Brain (organoid and tissue), 16 donors: ENCODE measurements at places on chromosomes 6 and 20.

GRCh38 chr6:84645000-84645399, 119.4 kb downstream of the TBX18 start:
- no peak for DNase-seq

- peak; percentile 56 for DNase-seq
These were observed 13.8 kb downstream of the SYNGAP1 start for GRCh38 chr6:33433544-33434191.

GRCh38 chr6:106085984-106086813, at the start of gene PRDM1:
PRDM1 (plus strand) TSS chr6:106086336; CDS start chr6:106086554, 218 bp downstream.
- peak; percentile 65 for DNase-seq

- DNase-seq = no peak
These were observed 114.6 kb upstream of the HTR1E start for GRCh38 chr6:86822747-86823146.

- DNase-seq = no peak
These were observed 245.9 kb downstream of the CD109 start for GRCh38 chr6:73941892-73942291.

- no peak for DNase-seq
These were observed 316.3 kb downstream of the SLC35F1 start for GRCh38 chr6:118223316-118223715.

DNA sequence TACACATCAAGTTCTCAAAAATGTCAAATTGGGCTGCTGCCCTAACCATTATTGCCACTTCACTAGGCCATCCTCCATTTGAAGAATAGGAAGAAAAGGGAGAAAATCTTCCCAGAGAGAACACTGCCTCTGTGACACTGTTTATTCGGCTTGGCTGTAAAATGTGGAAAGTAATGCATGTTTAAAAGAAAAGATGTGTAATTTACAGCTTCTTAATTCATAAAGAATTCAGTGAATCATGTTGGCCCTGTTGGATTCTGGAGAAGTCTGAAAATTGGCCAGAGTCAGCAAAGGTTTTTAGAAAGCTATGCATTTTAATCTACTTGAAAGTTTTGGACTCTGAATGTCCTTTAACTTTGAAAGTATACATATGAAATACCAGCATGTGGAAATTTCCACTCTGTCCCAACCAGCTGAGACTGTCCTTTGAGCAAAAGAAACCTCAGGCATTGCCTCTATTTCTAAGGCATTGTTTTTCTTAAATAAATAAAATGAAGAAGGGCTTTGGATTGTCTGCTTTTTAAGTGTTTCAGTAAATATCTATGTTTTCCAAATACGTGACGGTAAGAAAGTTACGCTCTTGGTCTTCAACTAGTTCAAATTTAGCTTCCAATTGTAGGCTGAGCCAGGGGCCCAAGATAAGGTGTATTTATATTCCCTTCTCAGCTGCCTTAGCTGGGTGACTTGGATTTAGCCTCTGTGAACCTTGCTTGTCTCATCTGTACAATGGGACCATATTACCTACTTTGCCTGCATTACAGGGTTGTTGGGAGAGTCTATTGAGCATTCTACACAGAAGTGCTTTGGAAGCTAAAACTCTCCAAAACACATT, 222.2 kb downstream of the UST start:
- DNase-seq = no peak

- no peak for DNase-seq
These were observed 7.3 kb downstream of the AIG1 start for GRCh38 chr6:143068001-143068400.

GRCh38 chr6:132812255-132812732, 2.1 kb upstream of the RPS12 start:
- DNase-seq = peak; percentile 38

DNA sequence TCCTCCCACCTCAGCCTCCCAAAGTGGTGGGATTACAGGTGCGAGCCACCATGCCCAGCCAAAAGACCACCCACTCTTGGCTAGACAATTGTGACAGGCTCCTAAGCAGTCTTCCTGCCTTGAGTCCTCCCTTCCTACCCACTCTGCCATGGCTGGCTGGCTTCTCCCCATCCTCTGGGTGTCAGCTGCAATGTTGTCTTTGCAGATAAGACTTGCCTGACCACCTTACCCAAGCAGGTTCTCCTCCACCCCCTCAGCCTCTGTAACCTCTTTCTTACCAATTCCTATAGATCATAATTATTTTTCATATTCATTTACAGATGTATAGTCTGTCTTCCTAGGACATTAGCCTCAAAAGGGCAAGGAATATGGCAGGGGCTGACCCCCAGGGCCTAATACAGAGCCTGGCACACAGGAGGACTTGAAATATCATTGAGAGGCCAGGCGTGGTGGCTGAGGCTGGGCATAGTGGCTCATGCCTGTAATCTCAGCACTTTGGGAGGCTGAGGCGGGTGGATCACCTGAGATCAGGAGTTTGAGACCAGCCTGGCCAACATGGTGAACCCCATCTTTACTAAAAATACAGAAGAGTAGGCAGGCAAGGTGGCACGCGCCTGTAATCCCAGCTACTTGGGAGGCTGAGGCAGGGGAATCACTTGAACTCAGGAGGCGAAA, 28.7 kb upstream of the SPAG4 start:
- no peak for DNase-seq

DNA sequence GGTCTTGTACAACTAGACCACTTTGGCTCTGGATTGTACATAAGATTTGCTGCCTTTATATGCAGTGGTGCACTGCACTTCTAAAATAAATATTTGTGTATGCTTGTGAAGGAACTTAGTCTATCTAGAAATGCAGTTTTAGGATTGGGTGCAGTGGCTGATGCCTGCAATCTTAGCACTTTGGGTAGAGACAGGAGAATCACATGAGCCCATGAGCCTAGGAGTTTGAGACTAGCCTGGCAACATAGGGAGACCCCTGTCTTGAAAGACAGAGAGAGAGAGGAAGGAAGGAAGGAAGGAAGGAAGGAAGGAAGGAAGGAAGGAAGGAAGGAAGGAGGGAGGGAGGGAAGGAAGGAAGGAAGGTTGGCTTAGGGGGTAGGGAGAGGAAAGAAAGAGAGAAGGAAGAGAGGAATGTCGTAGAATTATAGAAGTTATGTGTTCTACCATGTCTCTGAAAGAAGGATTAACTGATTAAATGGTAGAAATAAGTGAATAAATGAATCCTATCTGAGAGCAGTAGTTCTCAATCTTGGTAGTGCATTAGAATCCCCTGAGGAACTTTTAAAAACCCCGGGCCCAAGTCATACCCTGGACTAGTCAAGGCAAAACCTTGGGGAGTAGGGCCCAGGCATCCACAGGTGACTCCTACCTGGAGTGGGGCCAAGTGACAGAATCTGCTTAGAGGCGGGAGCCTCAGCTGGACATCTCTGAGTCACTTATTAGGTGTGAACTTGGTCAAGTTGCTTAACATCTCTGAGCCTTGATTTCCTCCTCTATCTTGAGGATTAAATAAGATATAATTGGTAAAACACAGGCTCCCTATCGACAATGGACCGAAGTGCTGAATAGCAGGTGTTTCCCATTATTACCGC, 130.3 kb downstream of the ZNF217 start:
- DNase-seq = no peak

GRCh38 chr6:3108746-3109414, 9.6 kb upstream of the BPHL start:
- no peak for DNase-seq

DNA sequence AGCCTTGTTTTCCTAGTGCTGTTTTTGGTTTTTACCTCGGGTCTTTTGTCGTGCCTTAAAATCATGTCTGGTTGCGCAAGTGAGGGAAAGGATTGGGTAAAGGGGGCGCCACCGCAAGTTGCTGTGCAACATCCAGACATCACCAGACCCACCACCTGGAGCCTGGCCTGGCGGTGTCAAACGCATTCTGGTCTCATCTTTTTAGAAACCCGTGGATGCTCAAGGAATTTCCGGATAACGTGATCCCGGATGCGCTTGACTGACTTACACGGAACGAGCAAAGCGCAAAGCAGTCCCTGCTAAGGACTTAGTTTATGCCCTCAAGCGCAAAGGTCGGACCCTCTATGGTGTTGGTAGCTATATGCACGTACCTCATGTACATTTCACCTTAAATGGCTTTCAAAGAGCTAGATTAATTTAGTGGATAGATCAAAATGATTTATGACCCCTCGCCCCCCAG, 105.2 kb downstream of the OR2B2 start:
- DNase-seq = peak; percentile 63

DNA sequence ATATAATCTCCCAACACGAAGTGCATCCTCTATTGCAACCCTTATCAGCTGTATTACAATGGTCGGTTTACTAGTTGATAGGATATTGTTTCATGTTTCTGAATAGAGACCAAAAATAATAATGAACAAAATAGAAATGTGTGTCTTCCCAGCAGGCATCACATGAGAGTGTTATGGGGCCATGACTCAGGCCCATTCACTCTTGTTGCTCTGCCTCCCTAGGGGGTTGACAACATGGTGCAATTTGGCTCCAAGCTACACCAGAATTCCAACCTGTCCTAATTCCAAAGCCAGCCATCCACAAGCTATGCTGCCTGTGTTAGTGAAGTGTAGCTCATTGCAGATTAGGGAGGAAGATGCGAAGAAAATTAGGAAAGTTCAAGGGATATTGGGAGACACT, 13.1 kb upstream of the SAYSD1 start:
- no peak for DNase-seq

GRCh38 chr6:146876271-146877151, 277.7 kb downstream of the ADGB start:
- DNase-seq = no peak

- peak; percentile 28 for DNase-seq
These were observed 294.2 kb downstream of the FOXC1 start for GRCh38 chr6:1903780-1904465.

GRCh38 chr6:210104-210456, 82.2 kb upstream of the DUSP22 start:
- no peak for DNase-seq

GRCh38 chr20:23595941-23596340, 9.8 kb downstream of the CST9 start:
- no peak for DNase-seq

DNA sequence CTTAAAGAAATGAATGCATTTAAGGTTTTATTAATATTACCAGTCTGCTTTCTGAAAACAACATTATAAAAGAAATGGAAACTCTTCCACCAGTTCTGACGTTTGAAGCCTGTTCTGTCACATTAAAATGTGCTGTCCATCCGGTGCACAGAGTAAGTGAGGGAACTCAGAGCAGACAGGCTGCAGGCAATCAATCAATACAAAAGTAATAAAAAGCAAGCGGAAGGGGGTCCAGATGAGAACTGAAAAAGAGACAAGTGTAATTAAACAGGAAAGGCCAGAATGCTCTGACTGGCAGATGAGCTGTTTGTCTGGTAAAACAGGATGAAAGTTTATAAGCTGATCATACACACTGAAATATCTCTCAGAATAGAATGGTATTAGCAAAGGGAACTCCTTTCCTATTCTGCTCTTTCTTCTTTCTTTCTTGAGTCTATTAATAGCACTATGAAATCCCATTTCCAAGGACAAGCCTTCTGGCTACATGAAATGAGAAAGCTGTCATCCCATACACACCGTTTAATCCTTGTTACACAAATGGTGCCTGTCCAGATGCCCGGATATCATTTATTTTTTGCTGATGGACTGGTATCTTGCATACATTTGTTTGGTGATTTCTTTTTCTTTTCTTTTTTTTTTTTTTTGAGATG, 94.3 kb downstream of the RAMACL start:
- peak; percentile 52 for DNase-seq

- no peak for DNase-seq
These were observed 20.5 kb upstream of the PYGB start for GRCh38 chr20:25227317-25227831.

DNA sequence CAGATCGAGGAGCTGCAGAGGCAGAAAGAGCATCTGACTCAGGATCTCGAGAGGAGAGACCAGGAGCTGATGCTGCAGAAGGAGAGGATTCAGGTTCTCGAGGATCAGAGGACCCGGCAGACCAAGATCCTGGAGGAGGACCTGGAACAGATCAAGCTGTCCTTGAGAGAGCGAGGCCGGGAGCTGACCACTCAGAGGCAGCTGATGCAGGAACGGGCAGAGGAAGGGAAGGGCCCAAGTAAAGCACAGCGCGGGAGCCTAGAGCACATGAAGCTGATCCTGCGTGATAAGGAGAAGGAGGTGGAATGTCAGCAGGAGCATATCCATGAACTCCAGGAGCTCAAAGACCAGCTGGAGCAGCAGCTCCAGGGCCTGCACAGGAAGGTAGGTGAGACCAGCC, 26.2 kb downstream of the C20orf173 start:
- no peak for DNase-seq

DNA sequence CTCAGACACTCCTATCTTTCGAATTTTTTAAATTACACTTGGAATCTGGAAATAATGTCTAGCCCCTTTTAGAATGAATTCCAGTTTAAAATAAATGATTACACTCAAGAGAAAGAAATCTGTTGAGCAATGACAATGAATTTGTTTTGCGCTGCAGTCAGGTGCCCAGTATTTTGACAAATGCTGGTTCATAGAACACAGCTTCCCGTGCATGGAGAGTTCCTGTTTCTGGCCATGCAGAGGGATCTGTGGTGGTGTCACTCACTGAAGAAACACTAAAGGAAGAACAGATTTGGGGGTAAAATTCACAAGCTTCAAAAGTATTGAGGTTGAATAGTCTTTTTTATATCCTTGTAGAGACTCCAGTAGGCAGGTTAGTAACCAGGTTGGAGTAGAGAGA, 113.4 kb upstream of the CEP85L start:
- DNase-seq = no peak

DNA sequence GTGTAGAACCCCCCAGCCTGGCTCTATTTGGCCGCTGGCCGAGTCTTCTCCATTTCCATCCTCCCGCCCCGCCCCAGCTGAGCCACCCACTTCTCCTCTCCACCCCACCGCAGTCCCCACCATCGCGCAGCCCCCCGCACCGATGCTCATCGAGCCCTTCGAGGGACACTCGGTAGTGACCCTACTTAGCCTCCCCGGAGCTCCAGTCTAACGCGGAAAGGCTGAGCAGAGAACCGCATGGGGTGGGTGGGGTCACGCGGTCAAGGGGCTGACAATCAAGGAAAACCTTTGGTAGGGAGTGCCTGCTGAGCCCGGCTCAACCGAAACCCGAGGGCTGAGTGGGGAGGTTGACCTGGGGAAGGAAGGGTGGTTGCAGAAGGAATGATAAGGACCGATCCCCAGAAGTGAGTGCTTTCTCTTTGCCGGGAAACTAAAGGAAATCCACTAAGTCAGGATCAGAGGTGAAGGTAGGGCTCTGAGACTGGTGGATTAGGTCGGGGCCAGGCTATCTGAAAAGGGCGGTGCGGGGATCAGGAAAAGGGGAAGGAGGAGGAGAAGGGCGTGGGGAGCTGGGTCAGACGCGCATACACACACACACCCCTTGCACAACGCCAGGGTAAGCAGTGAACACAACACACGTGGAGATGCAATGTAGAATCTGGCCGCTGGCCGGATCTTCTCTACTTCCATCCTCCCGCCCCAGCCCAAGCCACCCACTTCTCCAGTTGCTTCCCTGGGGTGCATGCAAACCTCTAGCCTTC, 49.8 kb downstream of the CPXM1 start:
- no peak for DNase-seq
